Right lobe of liver (tissue), 6 donors: ENCODE measurements at places on chromosomes 12 and 14.

- DNase-seq = no peak
These were observed 13.9 kb upstream of the ANKRD33 start for GRCh38 chr12:51874000-51874399.

GRCh38 chr12:50025187-50026059 is at the start of gene RACGAP1:
Gene RACGAP1, minus strand, starts transcription at chr12:50025494. Its CDS starts 8,779 bp downstream, at chr12:50016715.
- DNase-seq = peak; percentile 96

DNA sequence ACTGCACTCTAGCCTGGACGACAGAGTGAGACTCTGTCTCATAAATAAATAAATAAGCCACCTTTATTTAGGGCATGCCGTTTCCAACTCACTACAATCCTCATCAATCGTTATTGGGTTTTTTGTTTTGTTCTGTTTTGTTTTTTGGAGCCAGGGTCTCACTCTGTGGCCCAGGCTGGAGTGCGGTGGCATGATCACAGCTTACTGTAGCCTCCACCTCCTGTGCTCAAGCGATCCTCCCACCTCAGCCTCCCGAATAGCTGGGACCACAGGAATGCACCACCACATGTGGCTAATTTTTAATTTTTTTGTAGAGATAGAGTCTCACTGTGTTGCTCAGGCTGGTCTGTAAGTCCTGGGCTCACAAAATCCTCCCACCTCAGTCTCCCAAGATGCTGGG is 3.6 kb upstream of the ANAPC5 start:
- no peak for DNase-seq

DNA sequence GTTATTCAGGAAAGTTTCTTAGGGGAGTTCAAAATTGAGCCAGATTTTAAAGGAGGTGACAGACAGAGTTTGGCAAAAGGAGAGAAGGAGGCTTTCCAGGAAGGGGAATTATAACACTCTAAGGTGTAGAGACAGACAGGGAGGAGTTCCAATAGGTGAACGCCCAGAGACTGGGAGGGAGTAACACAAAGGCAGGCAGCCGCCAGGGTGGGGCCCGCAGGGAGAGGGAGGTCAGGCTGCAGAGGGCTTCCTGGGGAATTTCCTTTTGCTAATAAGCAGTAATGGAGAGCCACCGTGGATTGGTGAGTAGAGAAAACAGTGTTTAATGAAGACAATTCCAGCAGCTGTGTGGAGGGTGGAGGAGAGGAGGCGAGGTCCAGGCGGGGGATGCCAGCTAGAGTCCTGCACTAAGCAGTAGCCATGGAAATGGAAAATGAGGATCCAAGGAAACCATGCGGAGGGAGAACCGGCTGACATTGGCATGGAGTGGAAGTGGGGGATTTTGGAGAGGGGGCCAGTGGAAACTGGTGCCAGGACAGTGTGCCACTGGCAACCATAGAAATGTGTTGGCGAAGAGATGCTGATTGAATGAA is 22.2 kb downstream of the GRIN2B start:
- DNase-seq = no peak

DNA sequence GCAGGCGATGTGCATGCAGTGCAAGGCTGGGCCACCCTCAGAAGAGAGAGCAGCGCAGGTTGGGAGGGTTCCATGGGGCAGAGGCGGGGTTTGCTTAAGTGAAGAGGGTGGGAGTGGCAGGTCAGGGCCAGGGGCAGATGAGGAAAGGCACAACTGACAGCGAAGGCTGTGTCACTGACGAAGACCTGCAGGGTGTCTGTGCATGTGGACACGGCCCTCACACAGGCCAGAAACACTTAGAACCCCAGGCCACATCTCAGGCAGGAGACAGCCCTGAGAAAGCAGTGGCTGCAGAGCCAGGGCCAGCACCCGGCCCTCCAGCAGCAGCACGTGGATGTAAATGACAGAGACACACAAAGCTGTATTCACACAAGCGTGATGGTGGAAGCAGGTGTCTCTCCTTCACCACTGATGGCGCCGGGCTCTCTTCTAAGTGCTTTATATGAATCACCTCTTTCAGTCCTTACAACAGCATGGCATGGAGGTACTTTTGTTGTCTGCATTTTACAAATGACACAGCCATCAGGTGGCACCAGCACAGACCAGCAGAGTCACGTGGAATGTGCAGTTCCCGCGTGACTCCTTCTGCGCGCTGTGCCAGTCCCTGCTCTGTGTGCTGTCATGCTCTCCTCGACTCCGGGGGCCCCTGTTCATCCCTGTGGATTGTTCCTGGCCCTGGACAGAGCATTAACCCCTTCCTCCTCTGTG is 54.6 kb downstream of the TSPAN11 start:
- no peak for DNase-seq

GRCh38 chr12:19533567-19533966 is 94.3 kb downstream of the AEBP2 start:
- no peak for DNase-seq

DNA sequence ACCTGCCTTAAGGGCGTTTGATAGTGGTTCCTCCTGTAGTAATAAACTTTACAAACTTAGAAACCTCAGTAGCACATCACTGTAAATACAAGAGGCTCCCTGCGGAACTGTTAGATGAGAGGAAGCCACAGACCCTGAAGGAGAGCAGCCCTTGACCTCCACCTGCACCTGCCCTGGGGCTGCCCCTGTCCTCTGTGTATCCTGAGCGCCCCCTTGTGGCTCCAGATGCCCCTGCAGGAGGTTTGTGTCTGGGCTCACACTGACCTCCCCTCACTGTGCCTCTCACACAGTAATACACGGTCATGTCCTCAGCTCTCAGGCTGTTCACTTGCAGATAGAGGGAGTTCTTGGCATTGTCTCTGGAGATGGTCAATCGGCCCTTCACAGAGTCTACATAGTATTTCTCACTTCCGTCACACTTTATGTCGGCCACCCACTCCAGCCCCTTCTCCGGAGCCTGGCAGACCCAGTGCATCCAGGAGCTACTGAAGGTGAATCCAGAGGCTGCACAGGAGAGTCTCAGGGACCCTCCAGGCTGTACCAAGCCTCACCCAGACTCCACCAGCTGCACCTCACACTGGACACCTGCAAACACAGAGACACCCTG is 1059.8 kb downstream of the TMEM121 start:
- no peak for DNase-seq

DNA sequence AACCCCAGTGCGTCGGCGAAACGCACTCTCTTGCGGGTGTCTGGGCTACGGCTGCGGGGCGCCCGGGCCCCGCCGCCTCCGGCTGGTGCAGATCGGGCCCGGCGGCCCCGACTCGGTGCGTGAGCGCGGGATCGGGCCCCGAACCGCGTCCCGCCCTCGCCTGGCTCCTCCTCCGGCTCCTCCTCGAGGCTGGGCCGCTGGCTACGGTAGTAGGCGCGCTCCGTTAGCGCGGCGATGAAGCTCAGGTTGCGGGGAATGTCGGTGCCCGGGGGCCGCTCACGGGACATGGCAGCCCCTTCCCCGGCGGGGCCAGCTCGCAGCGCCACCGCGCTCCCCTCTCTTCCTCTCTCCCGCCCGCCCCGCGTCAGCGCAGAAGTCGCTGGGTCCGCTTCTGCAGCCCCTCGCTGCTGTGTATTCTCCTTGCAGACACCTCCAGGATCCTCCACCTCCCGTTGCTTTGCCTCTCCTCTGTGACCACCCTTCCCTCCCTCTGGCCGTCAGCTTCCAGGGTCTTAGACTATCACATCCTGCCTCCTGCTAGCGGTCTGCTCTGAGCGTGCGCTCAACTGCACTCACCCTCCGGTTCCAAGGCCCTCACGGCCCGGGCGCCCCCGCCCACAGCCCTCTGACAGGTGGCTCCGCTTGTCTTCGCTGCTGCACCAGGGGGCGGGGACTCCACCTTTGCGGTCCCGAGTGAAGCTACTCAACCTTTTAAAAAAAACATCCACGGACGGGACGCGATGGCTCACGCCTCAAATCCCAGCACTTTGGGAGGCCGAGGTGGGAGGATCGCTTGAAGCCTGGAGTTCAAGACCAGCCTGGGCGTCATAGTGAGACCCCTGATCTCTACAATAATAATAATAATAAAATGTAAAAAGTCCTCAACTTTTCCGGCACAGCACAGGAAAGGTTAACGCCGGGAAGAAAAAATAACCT is at the start of gene PPP1R3E:
PPP1R3E (minus strand) TSS at position 570 of the 936 bp plus-strand sequence; CDS start at position 287, 283 bp downstream.
- peak; percentile 82 for DNase-seq

DNA sequence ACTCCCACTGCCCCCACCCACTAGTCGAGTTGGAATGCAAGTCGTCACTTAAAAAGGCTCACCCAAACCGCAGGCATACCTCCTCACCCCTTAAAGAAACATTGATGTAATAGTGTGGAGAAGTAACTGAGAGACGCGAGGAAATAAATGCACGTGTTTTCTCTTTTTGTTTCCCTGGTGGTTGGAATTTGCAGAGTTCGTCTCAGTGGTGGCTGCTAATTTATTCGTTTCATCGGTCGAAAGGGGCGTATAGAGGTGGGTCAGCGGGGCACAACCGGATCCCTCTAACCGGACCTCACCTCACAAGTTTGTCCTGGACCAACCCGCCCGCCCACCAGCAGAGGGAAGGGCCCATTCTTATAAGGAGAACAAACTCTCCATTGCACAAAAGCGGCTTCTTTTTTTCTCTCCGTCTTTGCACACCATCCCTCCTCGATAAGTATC is 5.0 kb upstream of the NPAS3 start:
- no peak for DNase-seq

DNA sequence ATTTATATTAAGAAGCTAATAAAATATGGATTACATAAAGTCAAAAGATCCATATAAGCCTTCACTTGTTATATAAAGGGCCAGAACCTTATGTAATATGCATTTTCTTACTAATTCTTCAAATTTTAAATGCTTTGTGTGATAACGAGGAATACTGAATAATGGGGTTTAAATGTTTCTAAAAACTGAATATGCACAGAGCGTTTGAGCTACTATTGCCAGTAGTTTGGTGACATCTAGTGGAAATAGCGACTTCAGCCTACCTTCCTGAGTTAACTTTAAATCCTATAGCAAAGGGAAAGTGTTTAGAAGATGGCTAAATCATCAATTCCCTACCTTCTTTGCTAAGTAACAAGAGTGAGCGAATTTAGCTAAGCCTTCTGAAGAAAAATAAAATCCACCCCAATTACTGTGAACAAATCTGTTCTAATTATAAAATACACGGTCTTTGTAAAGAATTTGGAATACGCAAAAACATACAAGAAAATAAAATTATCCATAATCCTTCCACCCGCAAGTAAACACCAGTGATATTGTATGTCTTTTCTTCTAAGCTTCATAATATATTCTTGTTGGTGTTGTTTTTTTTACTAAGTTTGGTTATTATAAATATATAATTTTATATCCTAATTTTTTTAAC is 115.5 kb upstream of the G2E3 start:
- no peak for DNase-seq

DNA sequence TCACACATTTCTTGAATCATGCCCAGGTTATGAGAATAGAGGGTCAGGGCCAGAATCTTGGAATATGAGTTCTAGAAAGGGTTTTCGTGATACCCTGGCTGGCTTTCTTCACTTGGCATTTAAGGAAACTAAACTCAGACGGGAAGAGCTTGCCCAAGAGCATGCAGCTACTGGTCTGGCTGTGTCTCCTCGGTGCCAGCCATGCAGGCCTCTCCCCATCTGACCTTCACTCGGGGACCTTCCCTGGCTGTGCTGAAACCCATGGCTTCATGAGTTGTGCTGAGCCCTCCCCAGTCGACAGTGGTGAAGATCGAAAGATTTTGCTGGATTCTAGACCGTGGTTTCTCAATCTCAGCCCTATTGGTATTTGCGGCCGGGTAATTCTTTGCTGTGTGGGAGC is 38.0 kb downstream of the FOXN3 start:
- DNase-seq = no peak

DNA sequence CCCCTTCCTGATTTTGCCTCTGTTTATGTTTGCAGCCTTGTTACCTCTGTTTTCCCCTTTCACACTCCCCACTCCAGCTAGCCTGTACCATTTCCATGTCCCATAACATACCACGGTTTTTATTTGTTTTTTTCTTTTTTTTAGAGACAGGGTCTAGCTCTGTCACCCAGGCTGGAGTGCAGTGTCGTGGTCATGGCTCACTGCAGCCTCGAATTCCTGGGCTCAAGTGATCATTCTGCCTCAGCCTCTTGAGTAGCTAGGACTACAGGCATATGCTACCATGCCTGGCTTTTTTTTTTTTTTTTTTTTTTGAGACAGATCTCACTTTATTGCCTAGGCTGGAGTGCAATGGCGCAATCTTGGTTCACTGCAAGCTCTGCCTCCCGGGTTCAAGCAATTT is 18.4 kb upstream of the SAMD4A start:
- DNase-seq = no peak

- DNase-seq = no peak
These were observed 17.6 kb downstream of the LACRT start for GRCh38 chr12:54616933-54617680.

GRCh38 chr12:49201595-49202295 is 12.9 kb upstream of the TUBA1A start:
- DNase-seq = no peak

GRCh38 chr12:9040484-9041186 is 51.3 kb downstream of the KLRG1 start:
- no peak for DNase-seq

DNA sequence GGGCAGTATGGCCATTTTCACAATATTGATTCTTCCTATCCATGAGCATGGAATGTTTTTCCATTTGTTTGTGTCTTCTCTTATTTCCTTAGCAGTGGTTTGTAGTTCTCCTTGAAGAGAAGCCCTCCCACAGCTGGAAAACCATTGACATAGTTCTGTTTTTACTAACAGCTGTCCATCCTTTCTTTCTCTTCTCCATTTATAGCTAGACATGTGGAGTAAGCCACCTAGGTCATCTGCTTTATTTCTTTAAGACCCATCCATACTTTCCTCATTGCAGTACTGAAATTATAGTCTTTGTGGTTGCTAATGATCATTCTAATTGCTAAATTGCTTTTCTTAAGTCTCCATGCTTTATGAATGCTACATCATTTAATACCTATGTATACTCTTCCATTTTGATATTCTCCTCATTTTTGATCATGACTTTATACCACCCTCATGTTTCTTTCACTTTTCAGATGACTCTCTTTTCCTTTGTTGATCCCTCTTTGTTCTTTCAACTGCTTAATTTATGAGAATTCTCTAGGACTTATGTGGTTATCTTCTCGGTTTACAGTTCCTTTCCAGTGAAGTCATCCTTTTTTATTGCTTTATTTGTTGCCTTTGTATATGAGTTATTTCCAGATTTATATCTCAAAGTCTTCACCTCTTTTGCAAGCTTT is 114.2 kb downstream of the PCNX1 start:
- no peak for DNase-seq

DNA sequence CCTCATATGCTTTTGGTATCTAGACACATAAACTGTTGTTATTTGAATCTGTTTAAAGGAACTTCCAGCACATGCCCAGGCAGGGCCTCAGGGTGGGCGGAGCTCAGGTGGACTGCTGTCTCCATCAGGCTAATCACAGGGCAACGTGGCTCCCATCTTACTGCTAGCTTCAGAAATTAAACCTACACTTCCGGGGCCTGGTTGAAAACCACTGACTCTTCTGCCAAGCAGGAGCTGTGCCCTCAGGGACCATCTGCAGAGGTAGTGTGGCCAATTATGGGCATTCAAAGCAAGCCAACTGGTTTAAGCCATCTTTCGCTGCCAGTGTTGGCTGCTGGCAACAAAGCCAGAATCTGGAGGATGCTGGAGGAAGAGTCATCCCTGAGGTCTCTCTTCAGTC is 97.5 kb downstream of the TMX1 start:
- DNase-seq = no peak
